ENCODE measurements at places on chromosomes 5 and 9.

- DNase-seq, result no peak
Measured at GRCh38 chr5:121805911-121806310, 45.8 kb upstream of the FTMT start.

DNA sequence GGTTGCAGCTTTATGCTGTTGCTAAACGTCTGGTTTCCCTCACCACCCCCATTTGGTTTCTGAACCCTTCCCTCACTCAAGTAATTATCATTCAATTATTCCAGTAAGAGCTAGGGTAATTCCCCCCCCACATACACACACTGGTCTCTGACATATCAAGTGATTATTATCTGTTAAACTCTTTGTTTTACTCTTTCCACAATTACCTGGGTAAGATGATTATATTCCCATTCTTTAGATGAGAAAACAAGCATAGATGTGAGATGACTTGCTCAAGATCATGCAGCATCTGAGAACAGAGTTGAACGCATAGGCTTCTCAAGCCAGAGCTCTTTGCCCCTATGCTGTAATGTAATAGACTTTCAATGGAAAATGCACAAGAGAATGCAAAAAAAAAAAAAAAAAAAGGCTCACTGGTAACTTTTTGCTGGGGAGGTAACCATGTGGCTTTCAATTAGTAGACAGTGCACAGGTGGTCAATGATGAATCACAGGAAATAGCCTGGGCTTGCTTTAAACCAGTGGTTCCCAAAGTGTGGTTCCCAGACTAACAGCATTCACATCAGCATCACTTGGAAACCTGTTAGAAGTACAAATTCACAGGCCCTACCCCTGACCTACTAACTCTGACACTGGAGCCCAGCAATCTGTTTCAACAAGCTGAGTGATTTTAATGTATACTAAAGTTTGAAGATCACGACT lies 87.6 kb downstream of the PIK3R1 start:
- peak; percentile 29 for DNase-seq

- no peak for DNase-seq
Measured at GRCh38 chr9:124330011-124330697, 72.4 kb downstream of the NEK6 start.

DNA sequence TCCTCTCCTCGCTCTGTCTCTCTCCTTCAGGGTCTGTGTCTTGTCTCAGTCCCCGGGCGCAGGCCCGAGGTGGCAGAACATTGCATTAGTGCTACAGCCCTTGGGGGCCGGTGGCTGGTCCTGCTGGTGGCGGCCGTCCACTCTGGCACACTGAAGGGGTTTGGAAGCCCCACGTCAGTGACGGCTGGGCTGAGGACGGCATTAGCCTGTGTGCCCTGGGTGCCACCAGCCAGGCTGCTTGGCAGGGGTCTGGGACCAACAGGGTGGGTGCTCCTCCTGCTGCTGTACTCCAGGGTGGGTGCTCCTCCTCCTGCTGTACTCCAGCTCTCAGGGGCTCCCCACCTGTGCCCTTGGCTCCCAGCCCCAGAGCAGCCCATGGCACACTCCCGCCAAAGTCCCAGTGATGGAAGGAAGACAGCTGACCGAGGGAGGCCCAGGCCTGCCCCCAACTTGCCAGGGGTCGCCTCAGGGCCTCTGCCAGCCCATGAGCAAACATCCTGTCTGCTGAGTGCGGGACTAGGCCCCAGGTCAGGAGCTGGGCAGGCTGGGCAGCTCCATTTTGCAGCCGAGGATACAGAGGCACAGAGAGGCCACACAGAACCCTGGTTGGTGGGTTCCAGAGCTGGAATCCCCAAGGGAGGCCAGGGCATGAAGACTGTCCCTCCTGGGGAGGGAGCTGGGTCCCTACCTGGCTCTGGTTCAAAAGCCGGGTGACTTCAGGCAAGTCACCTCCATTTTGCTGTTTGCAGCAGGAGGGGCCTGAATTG lies 27.3 kb downstream of the SARDH start:
- DNase-seq, result no peak

- no peak for DNase-seq
Measured at GRCh38 chr9:136950656-136951276, 1.3 kb upstream of the LCN12 start.

- no peak for DNase-seq
Measured at GRCh38 chr9:90025816-90026215, 421.0 kb downstream of the GADD45G start.

DNA sequence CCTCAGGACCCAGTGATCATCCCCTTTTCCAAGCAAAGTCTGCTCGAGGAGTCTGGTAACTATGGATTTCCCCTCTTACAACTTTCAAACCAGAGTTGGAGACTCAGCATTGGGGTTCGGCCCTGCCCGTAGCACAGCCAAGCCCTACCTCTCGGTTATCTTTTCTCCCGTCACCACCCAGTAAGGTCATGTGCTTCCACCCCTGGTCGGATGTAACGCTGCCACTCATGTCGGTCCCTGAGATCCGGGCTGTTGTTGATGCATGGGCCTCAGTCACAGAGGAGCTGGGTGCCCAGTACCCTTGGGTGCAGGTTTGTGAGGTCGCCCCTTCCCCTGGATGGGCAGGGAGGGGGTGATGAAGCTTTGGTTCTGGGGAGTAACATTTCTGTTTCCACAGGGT lies 1.2 kb downstream of the GALT start:
- peak; percentile 77 for DNase-seq

- peak; percentile 25 for DNase-seq
Measured at GRCh38 chr9:135701959-135702721, at the start of gene KCNT1. Gene KCNT1 (plus strand): TSS chr9:135702185. CDS start chr9:135702259, 74 bp downstream.

GRCh38 chr5:156395306-156395675 lies 68.3 kb downstream of the SGCD start:
- no peak for DNase-seq

DNA sequence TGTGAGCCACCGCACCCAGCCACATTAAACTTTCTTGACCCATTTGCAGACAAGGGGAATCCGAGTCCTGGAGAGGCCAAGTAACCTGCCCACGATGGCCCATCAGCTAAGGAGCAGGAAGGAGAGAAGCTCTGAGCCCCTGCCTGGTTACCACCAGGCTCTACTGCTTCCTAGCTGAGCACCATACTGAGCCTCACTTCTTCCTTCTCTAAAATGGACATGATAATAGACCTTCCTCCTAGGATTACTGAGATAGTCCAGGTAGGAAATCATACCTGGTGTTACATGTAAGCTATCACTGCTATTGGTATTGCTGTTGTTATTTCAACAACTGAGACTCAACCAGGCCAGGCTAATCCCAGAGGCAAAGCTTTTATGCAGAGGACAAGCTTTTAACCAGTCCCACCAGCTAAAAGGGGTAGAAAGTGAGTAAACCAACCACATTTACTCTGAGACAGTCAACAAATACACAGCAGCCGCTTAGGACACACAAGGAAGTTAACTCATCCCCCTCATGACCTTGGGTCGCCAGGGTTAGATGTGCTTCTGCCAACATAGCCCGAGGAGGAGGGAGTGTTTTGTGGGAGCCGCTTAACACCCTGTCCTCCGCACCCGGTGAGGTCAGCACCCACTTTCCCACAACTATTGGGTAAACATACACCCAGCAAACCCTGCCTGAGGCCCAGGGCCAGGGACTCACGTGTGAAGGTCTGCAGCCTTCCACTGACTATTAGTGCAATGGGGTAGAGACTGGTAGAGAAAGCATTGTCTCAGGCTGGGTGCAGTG lies 20.6 kb upstream of the PTGES start:
- DNase-seq, result no peak

DNA sequence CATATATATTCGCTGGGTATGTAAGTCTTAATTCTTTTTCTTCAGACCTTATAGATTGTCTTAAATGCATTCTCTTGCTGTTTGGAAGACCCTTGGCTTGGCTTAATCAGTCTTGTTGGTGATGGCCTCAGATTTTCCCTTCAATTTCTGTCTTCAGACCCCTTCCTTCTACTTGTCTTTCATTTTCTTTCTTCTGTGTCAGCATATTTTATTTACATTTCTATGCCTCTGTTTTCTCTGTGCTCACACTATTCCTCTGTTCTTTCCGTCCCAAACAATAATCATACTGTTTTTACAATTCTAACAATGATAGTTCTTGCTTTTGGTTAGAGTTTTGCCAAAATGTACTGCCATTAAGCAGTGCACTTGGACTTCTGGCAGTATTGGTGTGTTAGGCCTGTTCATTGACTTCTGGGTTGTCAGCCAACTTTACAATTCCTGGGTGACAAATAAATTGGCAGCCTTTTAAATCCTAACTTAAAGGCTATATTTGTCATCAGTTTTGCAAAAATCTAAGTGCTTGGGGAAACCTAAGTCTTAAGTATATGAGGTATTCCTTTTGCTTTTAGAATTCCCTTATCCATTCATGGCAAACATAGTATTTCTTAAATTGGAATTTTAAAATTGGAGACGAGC lies 8.0 kb downstream of the SRFBP1 start:
- no peak for DNase-seq

- DNase-seq, result no peak
Measured at GRCh38 chr5:31182136-31182535, 11.3 kb upstream of the CDH6 start.

DNA sequence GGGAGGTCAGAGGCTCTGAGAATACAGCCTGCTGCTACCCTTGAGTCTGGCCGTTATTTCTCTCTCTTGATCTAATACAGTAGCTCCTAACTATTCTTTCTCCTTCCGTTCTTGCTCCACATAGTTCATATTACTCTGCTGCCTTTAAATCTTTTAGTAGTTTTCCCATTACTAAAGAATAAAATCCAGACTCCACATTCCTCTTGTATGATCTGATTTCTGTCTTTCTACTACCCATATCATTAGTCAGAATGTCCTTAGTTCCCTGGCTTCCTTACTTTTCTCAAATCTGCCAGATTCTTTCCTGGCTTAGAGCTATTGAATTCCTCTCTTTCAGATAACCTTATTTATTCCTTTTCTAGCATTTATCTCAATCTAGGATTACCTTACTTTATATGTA lies 40.0 kb downstream of the MARCHF6 start:
- no peak for DNase-seq

- no peak for DNase-seq
Measured at GRCh38 chr5:171157276-171157675, 151.8 kb upstream of the TLX3 start.

DNA sequence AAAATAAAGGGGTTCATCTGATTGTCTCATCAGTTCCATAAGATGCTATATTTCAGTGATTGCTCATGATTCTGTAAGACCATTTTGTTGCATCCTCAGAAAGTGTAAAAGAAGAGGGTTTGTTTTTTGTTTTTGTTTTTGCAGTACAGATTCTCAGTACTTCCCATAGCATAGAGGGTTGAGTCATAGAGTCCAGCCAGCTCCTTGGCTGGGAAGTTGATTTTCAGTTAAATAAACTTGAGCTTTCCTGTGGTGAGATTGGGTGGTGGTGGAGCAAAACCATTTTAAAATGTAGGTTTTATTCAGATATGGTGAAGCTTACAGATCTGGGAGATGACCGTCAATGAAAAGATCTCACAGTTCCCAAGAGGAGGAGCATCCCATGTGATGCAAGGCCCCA lies 48.2 kb downstream of the DAPK1 start:
- DNase-seq, result no peak

DNA sequence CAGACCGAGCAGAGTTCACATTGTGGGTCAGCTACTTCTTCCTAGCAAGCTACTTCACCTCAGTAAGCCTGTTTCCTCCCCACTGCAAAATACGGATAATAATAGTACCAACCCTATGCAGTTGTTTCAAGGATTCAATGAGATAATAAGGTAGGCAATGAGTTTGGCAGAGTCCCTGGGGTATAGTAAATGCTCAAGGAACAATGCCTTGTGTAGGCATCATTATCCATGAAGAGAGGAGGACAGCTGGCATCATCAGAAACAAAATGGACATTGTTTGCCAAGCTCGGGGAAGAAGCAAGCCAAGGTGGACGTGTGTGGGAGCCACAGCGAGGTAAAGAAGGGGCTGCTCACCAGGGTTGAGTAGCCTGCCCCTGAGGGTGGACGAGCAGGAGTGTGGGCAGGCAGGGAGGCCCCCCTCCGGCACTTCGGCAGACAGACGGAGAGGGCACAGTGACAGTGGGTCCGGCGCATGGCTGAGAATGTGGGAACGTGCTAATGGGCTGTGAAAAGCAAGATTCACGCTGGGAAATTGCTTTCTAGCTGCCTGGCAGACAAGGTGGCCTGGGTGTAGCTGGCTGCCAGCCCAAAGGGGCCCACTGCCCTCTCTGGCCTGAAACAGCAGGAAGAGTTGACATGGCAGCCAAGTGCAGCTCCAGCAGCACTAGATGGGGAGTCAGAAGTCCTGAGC lies 10.1 kb downstream of the CAMK2A start:
- DNase-seq, result no peak

All from hematopoietic multipotent progenitor cell treated with erythropoietin and hydrocortisone succinate and interleukin-3 and kit ligand, for 17 days (in vitro differentiated cells).